Posterior cingulate gyrus (tissue), 11 donors: ENCODE measurements at places on chromosomes 6 and 20.

DNA sequence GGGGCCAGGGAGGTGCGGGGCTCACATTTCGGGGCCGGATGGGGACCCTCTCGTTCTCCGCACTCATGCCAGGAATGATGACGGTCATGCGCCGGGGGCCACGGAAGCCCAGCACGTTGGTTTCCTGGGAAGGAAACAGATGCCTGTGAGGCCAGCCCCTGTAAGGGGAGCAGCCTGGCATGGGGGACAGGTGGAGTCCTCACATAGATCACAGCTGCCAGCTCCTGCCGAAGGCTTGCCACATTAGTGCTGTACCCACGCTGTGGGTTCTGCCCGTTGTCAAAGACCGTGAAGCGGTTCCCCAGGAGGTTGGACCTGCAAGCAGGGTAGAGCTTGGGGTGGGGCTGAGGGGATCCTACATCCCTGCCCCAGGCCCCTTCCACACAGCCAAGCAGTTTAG, 6.7 kb upstream of the TEAD3 start:
- no peak for DNase-seq

DNA sequence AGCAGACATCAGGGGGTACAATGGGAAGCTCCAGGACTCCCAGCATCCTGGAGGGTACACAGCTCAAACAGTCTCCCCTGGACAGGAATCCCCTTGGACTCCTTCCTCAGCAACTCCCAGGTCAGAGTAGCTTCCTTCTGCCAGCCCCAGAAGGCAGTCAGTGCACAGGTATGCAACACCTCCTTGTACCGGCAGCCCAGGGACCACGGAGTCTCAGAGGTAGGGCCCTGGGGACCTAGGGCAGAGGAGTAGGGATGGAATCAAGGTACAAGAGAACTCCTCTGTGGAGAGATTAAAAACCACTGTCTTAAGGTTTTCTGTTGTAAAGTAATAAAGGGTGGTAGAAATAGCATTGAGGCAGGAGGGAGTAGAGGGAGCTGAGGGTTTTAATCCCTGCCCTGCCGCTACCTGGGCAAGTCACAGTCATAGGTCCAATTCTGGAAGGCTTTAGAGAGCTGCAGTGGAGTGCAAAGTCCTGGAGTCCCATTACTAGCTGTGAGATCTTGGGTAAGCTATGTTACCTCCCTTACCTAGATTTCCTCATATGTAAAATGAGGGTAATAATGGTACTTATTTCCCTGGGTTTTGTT, 7.5 kb downstream of the TP53TG5 start:
- no peak for DNase-seq

- DNase-seq = no peak
Observed at GRCh38 chr20:23042270-23042669, 7.2 kb downstream of the SSTR4 start.

- DNase-seq = no peak
Observed at GRCh38 chr6:89758830-89759229, 60.8 kb downstream of the MDN1 start.

DNA sequence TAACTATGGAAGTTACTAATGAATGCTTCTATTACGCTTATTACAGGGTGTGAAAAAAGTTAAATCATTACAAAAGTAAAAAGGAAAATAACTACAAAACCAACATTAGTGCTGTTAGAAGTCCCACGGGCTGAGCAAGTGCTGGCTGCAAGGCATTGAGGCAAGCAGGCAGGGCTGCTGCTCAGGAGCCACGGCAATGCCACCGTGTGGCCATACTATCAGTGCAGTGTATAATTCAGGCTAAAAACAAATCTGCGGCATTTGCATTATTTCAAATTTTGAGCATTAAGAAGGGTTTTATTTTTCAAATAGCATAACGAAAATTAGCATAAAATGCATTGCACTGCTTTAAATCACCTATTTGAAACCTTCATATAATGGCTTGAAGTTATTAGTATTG, 17.1 kb downstream of the IFNGR1 start:
- DNase-seq = peak; percentile 44

DNA sequence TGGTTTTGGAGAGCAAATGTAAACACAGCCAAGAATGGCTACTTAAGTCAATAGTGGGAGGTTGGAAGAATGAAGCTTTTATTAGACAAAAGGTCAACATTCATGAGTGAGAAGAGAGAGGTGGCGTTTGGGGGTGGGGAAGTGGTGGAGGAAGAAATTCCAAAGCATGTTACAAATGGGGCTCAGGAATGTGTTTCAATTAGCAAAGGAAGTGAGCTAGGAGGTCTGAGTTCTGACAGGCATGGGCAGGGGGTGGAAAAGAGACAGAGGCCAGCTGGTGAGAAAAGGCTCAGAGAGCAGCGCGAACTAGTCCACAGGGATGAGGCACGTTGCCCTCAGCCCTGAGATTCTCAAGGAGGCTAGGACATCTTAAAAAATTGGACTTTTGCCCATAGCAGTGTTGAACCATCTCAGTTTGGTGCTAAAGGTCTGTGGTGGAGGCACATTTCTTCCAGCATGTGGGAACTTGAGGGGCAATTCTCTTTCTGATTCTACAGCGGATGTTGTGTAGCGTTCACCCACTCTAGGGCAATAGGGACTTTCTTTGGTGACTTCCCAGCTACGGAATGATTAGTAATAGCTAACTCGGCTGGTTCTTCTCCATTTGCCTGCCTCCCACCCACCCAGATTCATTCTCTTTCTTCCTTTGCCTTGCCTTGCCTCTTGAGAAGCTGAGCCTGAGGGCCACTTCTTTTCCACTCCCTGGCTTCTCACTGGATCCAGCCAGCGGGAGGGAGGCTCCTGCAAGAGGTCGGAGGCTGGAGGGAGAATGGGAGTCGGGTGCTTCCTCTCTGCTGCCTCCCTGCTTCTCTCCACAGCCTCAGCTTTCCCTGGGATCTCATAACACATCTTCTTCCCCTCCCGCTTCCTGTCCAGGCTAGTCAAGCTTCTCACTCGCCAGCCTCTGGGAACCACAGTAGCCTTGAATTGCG, 45.1 kb upstream of the NEDD9 start:
- no peak for DNase-seq

DNA sequence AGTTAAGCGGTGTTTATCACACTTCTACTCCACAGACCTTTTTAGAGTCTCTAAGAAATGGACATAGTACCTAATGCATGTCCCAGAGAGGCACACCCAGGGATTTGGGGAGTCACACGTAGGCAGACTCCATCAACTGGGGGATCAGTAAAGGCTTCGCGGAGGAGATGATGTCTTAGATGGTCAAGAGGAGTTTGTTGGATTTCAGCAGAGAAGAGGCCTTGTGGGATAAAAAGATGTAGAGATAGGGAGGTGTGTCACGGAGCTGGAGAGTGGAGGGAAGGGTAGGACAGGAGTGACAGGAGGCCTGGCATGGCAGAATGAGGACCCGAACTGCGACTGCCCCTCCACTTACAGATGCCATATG, 9.1 kb downstream of the DYNLRB1 start:
- DNase-seq = no peak

DNA sequence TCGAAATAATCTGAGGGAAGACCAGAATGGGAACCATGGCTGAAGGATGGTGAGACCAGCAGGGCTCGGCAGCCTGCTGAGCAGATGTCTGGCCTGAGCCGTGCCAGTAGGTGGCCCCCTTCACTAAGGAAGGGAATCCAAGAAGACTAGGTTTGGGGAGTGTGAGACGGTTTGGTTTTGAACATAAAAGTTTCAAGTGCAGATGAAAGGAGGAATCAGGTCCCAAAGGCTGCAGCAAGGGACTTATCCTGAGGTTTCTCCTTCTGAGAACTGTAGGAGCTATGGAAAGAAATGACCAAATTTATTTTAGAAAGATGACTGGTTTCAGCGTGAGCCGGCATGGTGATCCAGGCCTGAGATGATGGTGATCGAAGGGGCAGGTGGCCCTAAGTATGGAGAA, 4.6 kb upstream of the OSER1 start:
- DNase-seq = peak; percentile 76
